Activated CD4-positive, alpha-beta T cell treated with anti-CD3 and anti-CD28 coated beads, Interleukin-2, amount 50 U/mL, for 4 hours (primary cell): ENCODE measurements at places on chromosomes 13 and 19.

GRCh38 chr19:11400798-11401197 lies 16.7 kb upstream of the EPOR start:
- no peak for DNase-seq

GRCh38 chr13:73851104-73851503 lies 283.1 kb downstream of the KLF12 start:
- DNase-seq = no peak

GRCh38 chr13:106867249-106867648 lies 299.3 kb upstream of the ARGLU1 start:
- no peak for DNase-seq

- no peak for DNase-seq
Measured at GRCh38 chr13:94329277-94329676, 150.2 kb downstream of the DCT start.

GRCh38 chr13:76848596-76848995 lies 37.6 kb downstream of the KCTD12 start:
- DNase-seq = no peak

- DNase-seq = no peak
Measured at GRCh38 chr13:25928941-25929505, 122.8 kb downstream of the SHISA2 start.

DNA sequence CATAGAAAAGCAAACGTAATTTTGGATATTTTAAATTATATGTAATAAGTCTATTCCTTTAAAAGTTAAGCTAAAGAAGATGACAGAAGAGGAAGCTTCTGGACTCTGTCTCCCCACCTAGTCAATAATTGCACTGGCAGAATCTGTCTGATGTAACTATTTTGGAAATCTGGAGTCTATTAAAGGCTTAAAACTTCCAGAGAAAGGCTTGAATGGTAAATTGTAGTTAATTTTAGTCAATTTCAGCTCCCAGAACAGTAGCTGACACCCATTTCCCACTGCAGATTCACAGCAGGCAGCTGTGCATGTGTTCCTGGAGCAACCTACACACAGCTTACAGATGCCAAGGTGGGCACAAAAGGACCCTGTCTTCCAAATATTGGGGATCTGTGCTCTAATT lies 304.1 kb downstream of the PCDH20 start:
- DNase-seq = no peak

- no peak for DNase-seq
Measured at GRCh38 chr13:105952233-105952972, 583.1 kb downstream of the EFNB2 start.

GRCh38 chr13:46382224-46382623 lies 4.8 kb downstream of the RUBCNL start:
- DNase-seq = no peak

GRCh38 chr13:112783135-112783977 lies 93.5 kb downstream of the ATP11A start:
- DNase-seq = no peak

DNA sequence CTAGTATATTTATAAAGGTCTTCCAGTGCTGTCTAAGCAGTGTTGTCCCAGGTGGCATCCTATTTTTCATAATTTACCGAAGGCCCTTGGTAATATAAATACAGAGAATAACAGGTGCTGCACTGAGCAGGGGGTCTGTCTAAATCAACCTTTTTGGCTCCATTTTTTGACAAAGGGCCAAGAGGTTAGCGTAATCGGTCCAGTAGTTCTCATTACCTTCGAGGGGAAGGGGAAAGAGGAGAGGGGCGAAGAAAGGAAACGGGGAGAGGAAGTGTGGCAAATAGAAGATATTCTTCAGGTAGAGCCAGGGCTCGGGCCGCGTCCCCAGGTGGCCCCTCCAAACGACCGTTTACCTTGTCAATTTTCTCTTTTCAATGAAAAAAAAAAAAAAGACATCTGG lies 749 bp upstream of the PAN3 start:
- no peak for DNase-seq

- DNase-seq = no peak
Measured at GRCh38 chr13:46327246-46327645, 59.8 kb downstream of the RUBCNL start.

DNA sequence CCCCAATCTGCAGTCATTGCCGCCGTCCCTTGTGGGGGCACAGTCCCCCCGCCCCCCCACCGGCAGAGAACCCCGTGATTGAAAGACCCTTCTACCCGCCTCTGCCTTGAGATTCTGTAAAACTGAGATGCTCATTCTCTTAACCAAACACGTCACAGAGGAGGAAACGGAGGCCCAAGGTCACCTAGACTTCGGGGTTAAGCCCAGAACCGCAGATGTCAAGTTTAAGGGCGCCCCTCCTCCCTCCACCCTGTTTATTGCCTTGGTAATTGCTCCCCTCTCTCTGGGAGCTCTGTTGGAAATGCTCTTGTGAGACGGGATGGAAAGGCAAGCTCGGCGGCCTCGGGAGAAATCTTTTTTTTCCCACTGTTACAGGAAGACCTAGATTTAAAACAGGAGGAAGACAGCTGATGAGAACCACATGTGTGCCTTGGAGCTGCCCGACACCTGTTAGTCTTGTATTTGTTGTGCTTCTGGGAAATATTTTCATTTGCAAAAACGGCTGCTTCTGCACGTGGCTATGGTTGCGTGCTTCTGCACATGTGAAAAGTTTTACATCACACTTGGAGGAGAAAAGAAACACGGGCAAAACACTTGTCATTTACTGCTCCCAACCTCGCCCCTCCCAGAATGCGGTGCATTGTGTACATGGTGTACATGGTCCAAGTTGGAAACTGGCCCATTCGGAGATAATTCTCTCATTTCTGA lies 1.1 kb upstream of the MED26 start:
- DNase-seq = peak; percentile 15

GRCh38 chr19:37148214-37148613 lies 24.3 kb downstream of the ZNF585A start:
- no peak for DNase-seq

DNA sequence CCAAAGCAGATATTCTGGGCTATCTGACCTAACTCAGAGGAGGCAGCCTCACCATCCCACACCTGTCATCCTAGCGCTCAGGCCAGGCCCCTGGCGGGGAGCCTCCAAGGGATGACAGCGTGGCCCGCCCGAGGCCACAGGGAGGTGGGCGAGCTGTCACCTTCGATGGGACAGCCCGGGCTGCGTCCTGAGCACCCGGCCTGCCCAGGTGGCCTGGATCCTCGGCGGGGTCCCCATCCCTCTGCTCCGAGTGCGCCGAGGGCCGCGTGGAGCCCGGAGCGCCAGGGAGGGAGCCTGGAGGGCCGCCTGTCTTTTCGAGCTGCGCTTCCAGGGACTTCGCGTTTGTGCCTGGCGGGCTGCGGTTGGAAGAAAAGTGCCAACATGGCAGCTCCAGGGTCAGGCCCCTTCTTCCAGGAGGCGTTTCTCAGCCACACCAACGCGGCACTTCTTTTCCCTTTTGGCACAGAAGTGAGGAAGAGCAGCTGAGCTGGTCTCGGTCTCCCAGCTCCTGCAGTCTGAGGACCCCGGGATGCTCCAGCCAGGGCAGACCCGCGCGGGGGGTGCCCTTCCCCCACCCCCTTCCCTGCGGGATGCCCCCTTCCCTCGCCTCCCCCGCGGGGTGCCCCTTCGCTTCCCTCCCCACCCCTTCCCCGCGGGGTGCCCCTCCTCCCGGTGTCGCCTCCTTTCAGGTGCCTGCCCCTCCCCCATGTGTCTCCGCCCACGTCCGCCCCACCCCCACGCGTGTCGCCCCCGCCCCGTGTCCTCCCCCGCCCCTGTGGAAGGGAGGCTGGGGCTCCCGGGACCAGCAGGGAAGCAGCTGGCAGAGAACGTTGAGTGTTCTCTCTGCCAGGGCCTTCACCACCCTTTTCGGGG lies 42.3 kb downstream of the GJA3 start:
- peak; percentile 29 for DNase-seq

GRCh38 chr13:42272115-42272803 lies at the start of gene AKAP11:
Gene AKAP11 (plus strand): TSS chr13:42272152. CDS start chr13:42286349, 14,197 bp downstream.
- DNase-seq = peak; percentile 39

DNA sequence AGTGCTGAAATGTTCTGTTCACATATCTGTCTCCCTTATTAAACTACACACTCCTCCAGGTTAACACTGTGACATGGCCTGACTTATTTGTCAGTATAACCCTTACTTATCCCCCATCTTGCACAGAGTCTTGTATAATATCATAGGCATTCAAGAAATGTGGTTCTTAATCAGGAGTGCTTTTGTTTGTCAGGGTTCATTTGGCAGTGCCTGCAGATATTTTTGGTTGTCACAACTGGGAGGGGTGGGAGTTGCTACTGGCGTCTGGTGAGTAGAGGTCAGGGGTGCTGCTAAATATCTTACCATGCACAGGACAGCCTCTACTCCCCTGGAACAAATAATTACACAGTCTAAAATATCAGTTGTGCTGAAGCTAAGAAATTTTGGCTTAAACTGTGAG lies 20.4 kb upstream of the OBI1 start:
- DNase-seq = no peak
